SK-N-SH (cell line): ENCODE measurements at places on chromosomes 2 and 18.

DNA sequence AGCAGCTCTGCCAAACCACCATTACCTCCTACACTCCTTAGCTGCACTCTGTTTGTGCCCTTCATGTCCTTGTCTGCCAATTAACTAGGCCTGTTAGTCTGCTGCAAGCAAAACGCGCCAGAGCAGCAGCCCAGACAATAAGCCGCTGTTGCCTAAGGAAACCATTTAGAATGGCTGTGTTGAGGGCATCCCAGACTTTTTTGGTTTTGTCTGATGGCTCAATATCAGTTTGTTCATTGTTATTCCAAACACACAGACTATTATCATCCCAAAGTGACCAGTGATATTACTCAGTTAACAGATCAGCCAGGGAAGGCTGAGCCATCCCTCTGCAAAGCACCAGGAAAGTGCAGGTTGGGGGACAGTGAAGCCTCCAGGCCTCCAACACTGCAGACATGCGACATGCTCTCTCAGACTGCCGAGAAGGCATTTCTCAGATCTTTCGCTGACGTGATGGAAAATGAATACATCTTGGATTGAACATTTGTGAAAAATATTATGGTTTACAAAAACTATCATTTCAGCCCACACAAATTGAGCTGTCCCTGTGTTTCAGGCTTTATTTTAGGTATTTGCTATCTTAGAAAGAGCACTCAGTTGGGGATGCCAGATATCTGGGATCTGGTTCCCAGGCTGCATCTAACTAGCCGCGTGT is 182.0 kb upstream of the HNRNPA3 start:
- DNase-seq: peak; percentile 57

DNA sequence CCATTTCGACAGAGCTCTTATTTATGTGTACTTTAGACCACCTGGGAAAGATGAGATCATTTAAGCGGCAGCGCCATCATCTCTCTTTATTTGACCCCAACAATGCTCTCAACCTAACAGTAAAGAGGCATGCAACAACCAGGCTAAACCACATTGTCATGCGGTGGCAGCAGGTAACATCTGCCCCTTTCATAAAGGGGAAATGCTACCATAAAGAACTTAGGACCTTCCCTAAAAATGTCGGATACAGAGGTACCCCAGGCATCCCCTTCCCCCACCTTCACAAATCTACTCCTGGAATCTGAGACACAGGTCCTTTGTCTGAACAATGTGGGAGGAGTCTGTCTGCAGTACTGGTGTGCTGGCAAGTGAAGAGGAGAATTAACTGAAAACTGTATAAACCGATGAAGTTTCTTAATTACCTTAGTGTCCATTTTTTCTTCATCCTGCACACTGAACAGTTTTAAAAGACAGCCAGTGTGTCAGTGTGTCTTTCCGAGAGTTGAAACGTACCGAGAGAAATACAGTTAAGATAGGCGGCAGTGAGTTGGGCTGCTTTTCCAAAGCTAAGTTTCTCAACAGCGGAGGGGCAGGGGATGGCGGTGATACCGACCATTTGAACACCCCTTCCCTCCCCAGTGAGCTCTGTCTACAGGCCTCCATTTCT is 1.9 kb downstream of the MEX3C start:
- DNase-seq: peak; percentile 37

DNA sequence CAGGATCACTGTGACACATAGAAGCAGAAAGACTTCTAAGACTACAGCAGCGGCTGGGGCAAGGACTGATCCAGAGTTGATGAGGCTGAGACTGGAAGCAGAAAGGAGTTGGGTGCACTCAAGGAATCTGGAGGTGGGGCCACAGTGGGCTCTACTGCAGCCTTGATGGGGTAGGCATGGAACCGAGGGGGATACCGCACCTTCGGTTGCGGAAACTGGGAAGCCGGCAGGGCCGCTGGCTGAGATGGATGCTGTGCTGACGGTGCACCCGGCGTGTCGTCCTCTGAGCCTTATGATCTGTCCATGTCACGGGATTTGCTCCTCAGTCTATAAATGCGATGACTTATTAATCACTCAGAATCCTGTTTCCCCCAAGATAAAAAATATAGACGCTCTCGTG is 473.5 kb upstream of the MYT1L start:
- peak; percentile 10 for DNase-seq

DNA sequence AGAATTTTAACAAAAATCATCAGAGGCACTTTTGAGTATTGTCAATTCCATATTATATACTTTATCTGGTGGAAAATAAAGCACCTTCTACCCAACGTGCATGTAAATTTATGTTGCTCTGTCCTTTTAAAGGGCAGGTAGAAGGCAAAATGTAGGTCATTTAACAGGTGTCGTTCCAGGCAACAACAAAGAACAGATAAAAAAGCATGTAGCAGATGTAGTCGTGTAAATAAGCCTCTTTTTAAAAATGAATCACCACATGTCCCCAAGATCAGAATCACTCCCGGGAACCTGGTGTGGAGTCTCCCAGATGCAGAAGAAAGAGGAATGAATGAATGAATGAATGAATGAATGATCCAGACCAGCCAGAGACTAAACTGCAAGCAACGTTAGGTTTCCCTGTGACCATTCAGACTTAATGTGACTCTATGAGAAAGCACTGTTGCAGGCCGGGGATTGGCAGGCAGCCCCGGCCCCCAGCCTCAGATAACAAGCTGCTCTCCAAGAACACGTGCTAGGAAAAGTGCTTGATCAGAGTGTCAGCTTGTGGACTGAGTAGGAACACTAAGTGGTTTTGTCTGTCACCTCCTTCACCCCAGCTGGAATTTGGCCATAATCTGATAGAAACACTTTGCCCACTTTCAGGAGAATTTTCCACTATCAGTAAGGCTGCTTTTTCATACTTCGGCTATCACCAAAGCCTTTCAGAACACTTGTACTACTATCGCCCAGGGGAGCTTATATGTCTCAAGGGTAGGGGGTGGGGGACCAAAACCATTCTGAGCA is 100.6 kb downstream of the CDK15 start:
- DNase-seq: no peak

GRCh38 chr18:56748698-56749268 is 97.6 kb downstream of the WDR7 start:
- peak; percentile 43 for DNase-seq

GRCh38 chr18:48934723-48935432 is 15.9 kb downstream of the SMAD7 start:
- DNase-seq: no peak

DNA sequence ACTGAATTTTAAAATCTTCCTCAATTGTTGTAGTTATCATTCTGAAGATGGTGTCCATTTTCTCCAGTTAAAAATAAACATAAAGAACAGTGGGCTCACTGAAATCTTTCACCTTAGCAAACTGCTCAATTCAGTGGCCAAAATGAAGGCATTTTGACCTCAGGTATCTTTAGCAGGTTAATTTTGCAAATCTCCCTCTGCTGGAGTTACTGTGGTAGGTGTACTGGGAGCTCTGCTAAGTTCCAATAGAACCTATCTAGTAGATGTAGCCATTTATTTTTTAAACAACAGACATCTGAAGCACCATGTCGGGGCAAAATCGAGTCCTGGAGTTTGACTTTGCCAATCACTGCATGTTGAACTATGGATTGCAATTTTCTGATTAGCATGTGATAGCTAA is 177.1 kb downstream of the IRS1 start:
- no peak for DNase-seq

DNA sequence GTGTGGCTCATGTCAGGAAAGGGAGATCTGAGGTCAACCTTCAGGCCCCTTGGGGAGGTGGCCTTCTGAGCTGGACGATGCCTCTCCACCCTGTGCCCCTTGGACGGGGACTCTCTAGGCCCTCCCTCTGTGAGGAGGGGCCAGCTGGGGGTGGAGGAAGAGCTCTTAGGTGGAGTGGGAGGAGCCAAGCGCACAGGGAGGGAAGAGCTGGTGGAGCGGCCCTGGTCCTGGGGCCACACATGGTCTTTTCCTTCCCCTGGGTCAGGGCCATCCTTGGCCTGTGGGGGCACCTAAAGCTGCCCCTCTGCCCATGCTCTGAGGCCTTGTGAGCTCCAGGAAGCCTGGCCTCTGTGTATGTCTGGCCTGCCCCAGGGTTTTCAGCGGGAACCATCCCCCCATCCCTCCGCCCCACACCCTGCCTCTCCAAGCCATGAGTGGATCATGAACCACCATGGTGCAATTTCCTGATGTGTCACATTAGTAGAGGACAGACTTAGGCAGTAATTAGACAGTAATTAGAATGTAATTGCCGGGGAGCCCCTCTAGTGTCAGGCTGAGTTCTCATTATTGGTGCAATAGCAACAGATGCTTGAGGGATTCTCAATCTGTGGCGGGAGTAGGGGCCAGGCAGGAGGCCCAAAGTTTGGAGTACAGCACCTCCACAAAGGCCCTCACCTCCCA is 63.0 kb downstream of the GLI2 start:
- DNase-seq: no peak

GRCh38 chr2:138267161-138267901 is 234.2 kb upstream of the SPOPL start:
- no peak for DNase-seq

GRCh38 chr2:16773080-16773713 is 107.6 kb upstream of the CYRIA start:
- DNase-seq: peak; percentile 67

GRCh38 chr2:219525533-219526232 is 11.4 kb downstream of the ASIC4 start:
- DNase-seq: peak; percentile 91

- no peak for DNase-seq
These were observed 23.7 kb downstream of the EFEMP1 start for GRCh38 chr2:55899881-55900280.

- DNase-seq: no peak
These were observed 50.3 kb downstream of the SATB2 start for GRCh38 chr2:199407421-199407820.

GRCh38 chr2:224819075-224819474 is 102.9 kb upstream of the CCDC195 start:
- no peak for DNase-seq

- no peak for DNase-seq
These were observed 375.0 kb upstream of the ZEB2 start for GRCh38 chr2:144894612-144895599.

- no peak for DNase-seq
These were observed 35.0 kb upstream of the PTMA start for GRCh38 chr2:231673348-231673770.

GRCh38 chr2:233053928-233054784 is 6.0 kb upstream of the INPP5D start:
- peak; percentile 92 for DNase-seq

DNA sequence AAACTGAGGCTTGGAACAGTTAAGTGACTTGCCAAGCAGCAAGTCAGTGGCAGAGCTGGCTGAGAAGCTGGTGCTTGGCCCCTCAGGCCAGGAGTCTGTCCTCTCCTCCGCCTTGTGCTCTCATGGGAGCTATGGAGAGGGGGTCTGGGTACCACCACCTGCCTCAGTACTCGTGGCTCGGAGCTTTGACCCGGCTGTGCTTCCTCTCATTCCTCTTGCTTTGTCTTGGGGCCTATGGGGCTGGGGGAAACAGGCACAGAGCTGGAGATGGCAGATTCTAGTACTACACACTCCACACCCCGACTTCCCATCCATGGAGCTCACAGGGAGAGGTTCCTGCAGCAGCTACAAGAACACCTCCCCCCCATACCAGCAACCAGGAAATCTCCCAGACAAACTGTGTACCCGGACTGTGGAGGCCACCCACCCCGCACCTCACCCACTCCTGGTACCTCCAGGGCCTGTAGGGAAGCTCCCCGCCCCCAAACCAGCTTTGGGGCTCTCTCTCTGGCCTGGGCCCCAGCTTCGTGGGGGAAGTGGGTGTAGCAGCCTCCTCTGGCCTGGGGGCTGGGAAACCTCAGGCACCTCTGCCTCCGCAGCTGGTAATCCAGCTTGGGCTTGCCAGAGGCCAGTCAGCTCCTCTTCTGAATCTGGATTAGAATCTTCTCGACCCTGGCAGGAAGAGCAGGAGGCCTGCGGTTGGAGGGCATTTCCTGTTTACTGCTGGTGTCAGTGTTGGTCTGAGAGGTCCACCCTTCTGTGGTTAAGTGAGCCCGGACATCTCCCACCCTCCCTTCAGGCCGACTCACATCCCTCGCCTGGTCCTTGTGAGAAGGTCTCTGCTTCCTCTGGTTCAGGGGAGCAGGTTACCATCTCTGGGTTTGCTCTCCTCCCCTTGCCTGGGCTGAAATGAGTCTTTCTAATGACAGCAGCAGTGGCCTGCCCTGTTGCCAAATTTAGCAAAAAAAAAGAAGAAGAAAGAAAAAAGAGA is 22.3 kb upstream of the RHOB start:
- DNase-seq: peak; percentile 57

DNA sequence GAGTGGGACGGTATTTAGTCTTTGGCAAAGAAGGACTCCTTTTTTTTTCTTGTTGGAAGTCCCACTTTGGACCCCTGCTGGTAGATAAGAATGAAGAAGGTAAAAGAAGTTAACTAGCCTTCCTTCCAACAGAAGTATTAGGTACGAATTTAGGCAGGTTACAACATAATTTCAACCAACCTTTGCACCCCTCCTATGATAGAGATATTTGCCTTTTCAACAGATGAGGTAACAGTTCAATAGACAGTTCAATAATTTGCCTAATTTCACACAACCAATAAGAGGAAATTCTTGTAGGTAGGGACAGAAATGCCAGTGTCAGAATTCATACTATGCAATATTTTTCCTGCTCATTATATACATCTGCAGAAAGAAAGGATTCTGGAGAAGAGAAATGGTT is 100.8 kb downstream of the CCDC141 start:
- no peak for DNase-seq

- DNase-seq: no peak
These were observed 12.6 kb downstream of the NOP58 start for GRCh38 chr2:202278036-202278760.

DNA sequence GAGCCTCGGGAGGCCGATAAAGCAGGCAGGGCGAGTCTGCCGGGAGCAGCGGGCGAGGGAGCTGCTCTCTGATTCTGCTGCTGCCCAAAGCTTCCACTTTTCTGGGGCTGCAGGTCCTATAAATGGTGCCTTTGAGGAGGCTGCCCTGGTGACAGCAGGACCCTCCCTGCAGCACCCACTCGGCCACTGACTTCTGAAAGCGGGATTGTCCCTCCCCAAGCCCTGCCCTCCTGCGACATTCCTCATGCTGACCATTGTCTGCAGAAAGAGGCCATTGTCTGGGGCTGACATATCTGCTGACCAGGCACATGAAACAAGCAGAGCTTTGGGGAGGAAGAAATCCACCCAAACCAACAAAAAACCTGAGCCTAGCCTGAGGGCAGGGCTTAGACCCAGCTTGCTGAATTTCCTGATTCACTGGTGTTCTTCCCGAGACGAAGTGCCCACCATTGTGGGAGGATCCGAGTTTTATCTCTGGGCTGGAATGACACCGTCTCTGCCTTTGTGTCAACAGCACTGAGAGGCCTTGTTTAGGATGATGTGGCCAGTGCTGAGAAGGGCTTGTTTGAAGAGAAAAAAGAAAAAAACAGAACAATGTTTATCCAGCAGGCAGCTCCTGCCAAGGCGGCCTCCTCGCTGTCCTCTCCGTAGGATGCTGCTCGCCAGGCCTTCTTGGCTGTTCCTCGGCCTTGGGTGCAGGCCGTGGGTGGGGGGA is 129.7 kb downstream of the MYCN start:
- DNase-seq: no peak

DNA sequence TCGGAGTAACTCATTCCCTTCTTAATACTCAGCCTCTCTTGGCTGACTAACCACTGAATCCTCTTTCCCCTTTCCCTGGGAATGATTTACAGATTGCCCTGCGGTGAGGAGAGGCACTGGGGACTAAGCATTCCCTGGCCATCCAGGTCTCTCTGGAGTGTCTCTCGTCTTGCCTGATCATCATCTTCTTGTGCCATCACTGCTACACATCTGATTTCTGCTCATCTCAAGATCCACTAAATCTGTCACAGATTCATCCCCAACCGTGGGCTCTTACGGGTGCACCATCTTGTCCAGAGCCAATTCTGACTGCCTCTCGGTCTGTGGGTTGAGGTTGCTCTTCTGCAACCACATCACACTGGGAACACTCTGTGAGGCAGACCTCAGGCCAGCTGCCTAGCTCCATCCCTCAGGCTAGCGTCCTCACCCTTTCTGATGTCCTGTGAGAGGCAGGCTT is 12.0 kb downstream of the SFTPB start:
- DNase-seq: no peak
